ENCODE measurements at places on chromosomes 16 and 17. TPM values are rescaled to one million over a fixed set of nuclear protein-coding genes. Genes with fewer than 3 reads are reported as not detected.

The VAT1L gene
- not detected for total RNA-seq

GRCh38 chr17:36149296-36149820, 27.1 kb downstream of the TBC1D3B start:
- H3K4me3 ChIP-seq: no peak overlapping the region
- no peaks in the 10 kb centered on the region for H3K27me3 ChIP-seq
- H3K4me1 ChIP-seq: no peaks in the 10 kb centered on the region
- no peak overlapping the region for H3K27ac ChIP-seq
- no peaks in the 10 kb centered on the region for H3K36me3 ChIP-seq
- DNase-seq: no peak

- H3K36me3 ChIP-seq: peaks cover 28% of the 10 kb centered on the region
- peaks cover 4% of the 10 kb centered on the region for H3K4me1 ChIP-seq
- no peak for DNase-seq
- H3K4me3 ChIP-seq: no peak overlapping the region
- H3K27ac ChIP-seq: no peak overlapping the region
- no peaks in the 10 kb centered on the region for H3K27me3 ChIP-seq
These were observed 38.5 kb downstream of the MPRIP start for GRCh38 chr17:17080781-17081180.

GRCh38 chr16:87918866-87919680, 17.3 kb downstream of the CA5A start:
- H3K27me3 ChIP-seq: no peaks in the 10 kb centered on the region
- no peak overlapping the region for H3K4me3 ChIP-seq
- H3K36me3 ChIP-seq: no peaks in the 10 kb centered on the region
- no peak overlapping the region for H3K27ac ChIP-seq
- H3K4me1 ChIP-seq: no peaks in the 10 kb centered on the region
